GM23248 (cell line): ENCODE measurements at places on chromosomes 13 and 19. TPM values are rescaled to one million over a fixed set of nuclear protein-coding genes. Genes with fewer than 3 reads are reported as not detected.

- no peak overlapping the region for H3K4me3 ChIP-seq
- H3K27me3 ChIP-seq = no peaks in the 10 kb centered on the region
- no peak overlapping the region for H3K27ac ChIP-seq
- no peak for DNase-seq
- no peaks in the 10 kb centered on the region for H3K4me1 ChIP-seq
These were observed 1234.7 kb downstream of the SLITRK1 start for GRCh38 chr13:82647540-82647939.

GRCh38 chr19:35044317-35045117 is 3.0 kb downstream of the HPN start:
- no peaks in the 10 kb centered on the region for H3K4me1 ChIP-seq
- H3K4me3 ChIP-seq = no peak overlapping the region
- H3K27ac ChIP-seq = no peak overlapping the region
- H3K36me3 ChIP-seq = no peaks in the 10 kb centered on the region

DNA sequence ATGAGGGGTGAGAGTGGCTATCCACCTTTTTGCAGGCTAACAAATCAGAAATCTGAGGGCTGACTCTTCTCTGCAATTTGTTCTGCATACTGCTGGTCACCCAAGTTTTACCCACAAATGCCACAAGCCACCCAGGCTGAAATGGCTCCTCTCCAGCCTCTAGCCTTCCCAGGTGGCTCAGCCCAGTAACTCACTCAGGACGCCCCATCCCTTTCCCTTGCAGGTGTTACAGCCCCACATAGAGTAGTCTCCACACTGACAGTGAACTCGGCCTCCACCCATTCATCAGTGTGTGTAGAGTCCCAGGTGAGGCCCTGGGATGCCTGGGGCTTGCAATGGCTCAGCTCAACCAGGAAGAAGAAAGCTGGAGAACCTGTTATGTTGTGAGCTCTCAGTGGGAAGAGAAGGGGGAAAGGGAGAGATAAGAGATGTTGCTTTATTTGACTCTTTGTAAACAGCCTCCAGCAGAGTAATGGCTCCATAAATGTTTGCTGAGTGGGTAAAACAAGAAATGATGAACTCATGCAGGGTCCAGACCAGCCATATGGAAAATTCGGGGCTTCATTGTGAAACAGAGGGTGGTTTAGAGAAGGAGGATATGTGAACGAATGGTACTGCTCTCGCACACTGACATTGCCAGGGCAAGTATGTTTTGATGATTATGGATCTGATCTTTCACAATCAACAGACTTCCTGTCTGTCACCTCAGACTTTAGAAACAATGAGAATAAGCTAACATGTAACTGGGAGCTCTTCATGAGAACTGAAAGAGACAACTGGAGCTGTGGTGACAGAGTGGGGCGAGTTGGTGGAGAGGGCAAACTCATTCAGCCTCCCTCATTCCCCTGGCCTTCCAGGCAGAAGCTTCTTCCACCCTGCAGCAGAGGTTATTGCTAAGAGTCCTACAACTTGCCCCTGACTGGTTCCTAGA is 74.2 kb upstream of the RFC3 start:
- peaks cover 10% of the 10 kb centered on the region for H3K4me1 ChIP-seq
- no peak overlapping the region for H3K4me3 ChIP-seq
- no peak overlapping the region for H3K27ac ChIP-seq
- H3K36me3 ChIP-seq = no peaks in the 10 kb centered on the region
- DNase-seq = no peak
- H3K27me3 ChIP-seq = no peaks in the 10 kb centered on the region; the same call in 1 of the 2 replicates

DNA sequence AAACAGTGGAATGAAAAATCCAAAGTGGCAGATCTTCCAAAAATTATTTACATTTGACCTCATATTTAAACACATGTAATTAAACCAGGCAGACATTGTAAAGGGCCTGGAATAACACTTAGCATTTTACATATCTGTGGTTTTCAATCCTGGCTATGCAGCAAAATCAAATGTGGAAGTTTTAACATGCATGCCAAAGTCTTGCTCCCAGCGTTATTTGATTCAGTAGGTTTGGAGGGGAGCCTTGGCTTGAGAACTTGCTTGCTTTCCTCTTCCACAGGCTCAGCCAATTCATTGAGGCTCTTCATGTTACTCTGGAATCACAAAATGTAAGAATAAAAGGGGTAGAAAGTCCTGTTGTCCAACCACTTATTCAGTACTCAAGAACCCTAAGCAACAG is 42.5 kb upstream of the INTS6 start:
- DNase-seq = no peak
- H3K4me1 ChIP-seq = peaks cover 9% of the 10 kb centered on the region
- no peak overlapping the region for H3K27ac ChIP-seq
- H3K36me3 ChIP-seq = no peaks in the 10 kb centered on the region

GRCh38 chr13:67713571-67713970 is 483.4 kb upstream of the PCDH9 start:
- H3K36me3 ChIP-seq = no peaks in the 10 kb centered on the region
- H3K27me3 ChIP-seq = no peaks in the 10 kb centered on the region
- no peak overlapping the region for H3K4me3 ChIP-seq
- DNase-seq = no peak
- no peak overlapping the region for H3K27ac ChIP-seq

GRCh38 chr13:71274923-71275608 is 591.9 kb downstream of the DACH1 start:
- H3K27me3 ChIP-seq = no peaks in the 10 kb centered on the region
- no peaks in the 10 kb centered on the region for H3K36me3 ChIP-seq
- no peaks in the 10 kb centered on the region for H3K4me1 ChIP-seq
- no peak overlapping the region for H3K27ac ChIP-seq
- no peak overlapping the region for H3K4me3 ChIP-seq

- no peaks in the 10 kb centered on the region for H3K36me3 ChIP-seq
- no peaks in the 10 kb centered on the region for H3K27me3 ChIP-seq
- no peak overlapping the region for H3K27ac ChIP-seq
These were observed 757.6 kb downstream of the LIG4 start for GRCh38 chr13:107457686-107458085.

DNA sequence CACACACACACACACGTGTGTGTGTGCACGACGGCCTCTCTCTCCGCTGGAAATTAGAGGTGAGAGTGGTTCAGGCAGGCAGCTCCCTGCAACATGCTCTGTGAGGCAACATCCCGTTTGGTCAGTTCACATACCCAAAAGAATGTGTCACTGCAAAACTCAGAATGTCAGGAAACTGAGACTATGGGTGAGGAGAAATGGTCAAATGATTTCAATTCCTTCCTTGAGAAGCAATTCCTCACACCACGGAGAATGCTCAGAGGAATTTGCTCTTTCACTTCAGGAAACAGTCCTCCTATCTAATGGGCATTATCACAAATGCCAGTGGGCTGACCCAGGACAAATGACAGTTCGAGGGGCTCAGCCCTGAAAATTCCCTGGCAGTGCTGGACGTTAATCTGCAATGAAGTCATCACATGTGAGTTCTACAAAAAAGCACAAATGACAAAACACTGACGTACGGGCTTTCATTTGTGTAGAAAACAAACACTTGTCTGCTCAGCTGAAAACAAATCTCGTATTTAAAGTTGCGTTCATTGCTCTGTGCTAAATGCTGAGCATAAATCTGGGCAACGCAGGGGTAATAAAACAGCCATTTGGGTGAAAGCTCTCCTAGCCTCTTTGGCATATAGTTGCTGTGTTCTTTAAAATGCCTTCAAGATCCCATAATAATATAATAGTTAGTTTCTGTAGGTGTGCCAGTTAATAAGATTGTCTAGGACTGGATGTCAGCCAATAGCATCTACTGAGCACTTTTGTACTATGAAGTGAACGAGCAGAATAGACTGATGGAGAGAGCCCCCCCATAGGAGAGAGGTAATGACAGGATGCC is 18.6 kb upstream of the LATS2 start:
- H3K27me3 ChIP-seq = no peaks in the 10 kb centered on the region
- H3K4me3 ChIP-seq = peak overlapping the region; percentile 68
- DNase-seq = peak; percentile 91
- H3K4me1 ChIP-seq = peaks cover 30% of the 10 kb centered on the region
- peak overlapping the region; percentile 82 for H3K27ac ChIP-seq

GRCh38 chr13:27112006-27112405 is 59.6 kb downstream of the USP12 start:
- no peak overlapping the region for H3K4me3 ChIP-seq
- H3K4me1 ChIP-seq = peaks cover 2% of the 10 kb centered on the region; the same call in 1 of the 2 replicates
- peaks cover 16% of the 10 kb centered on the region for H3K36me3 ChIP-seq
- no peak for DNase-seq
- no peak overlapping the region for H3K27ac ChIP-seq

- peaks cover 8% of the 10 kb centered on the region for H3K4me1 ChIP-seq
- no peak overlapping the region for H3K27ac ChIP-seq
- no peaks in the 10 kb centered on the region for H3K27me3 ChIP-seq
These were observed 92.7 kb downstream of the SUCLA2 start for GRCh38 chr13:47908197-47908902.

- no peaks in the 10 kb centered on the region for H3K36me3 ChIP-seq
- peak within 1 kb of the TSS; percentile 50 for H3K4me3 ChIP-seq
- H3K27ac ChIP-seq = no peak within 1 kb of the TSS
- peaks cover 97% of the 10 kb centered on the region for H3K27me3 ChIP-seq
These were observed at the start of gene PDX1 for GRCh38 chr13:27919934-27920676. TSS of gene PDX1 (plus strand) at chr13:27920000. CDS start at chr13:27920139, 139 bp downstream.

C19orf85 gene
- not detected in 2 replicates for total RNA-seq

GRCh38 chr19:21158523-21159135 is 16.8 kb downstream of the ZNF431 start:
- H3K27me3 ChIP-seq = no peaks in the 10 kb centered on the region
- DNase-seq = peak; percentile 55
- 0 out of 2 replicates have a peak, but pooled peaks cover 4% of the 10 kb centered on the region for H3K36me3 ChIP-seq
- peaks cover 9% of the 10 kb centered on the region; the same call in 1 of the 2 replicates for H3K4me1 ChIP-seq
- H3K27ac ChIP-seq = no peak overlapping the region

DNA sequence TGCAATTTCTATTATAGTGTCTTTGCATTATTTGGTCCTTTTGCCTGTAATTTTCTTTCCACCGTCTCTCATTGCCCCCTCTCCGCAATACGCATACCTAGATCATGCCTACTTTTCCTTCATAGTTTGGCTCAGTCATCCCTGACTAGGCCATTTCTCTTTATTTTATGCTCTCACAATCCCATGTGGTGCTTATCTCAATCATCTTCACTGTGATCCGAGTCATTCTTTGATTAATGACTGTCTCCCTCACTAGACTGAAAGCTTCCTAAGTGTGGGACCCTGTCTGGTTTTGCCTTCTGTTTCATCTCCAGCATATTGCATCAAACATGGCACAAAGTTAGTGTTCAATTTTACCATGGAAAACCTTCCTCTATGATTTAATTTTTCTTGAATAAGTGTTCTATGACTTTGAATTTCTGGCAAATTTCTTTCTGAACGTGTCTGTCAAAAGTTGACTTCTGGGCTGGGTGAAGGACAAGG is 43.7 kb upstream of the OLFM4 start:
- H3K27me3 ChIP-seq = no peaks in the 10 kb centered on the region
- H3K27ac ChIP-seq = no peak overlapping the region
- H3K4me1 ChIP-seq = no peaks in the 10 kb centered on the region
- H3K36me3 ChIP-seq = no peaks in the 10 kb centered on the region
- no peak overlapping the region for H3K4me3 ChIP-seq

DNA sequence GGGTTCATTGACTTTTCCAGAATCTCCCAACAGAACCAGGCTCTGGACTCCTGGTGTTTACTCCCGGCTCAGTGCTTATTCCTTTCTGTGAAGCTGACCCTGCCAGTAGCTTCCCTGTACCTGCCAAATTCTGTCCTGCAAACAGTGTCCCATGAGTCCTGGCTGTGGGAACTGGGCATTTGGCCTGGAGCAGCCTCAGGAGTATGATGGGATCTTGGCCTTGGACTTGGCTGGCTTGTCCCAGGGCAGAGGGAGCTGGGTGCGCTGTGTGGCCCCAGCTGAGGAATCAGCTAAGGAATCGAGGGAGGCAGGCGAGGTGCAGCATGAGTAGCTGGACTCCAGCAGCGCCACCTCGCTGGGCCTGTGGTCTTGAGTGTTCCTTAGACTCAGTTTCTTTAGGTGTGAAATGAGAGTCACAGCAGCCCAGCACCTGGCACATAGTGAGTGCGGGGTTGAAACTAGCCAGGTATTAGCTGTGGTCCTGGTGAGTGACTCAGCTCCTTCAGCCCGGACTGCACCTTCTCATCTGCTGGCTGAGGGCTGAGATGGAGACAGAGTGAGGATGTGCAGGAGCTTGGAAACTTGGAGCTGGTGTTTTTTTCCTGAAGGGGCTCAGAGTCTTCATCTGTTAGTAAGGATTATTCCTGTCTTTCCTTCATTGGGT is 10.4 kb downstream of the CLASRP start:
- no peaks in the 10 kb centered on the region; the same call in 1 of the 2 replicates for H3K36me3 ChIP-seq
- H3K4me3 ChIP-seq = no peak overlapping the region
- H3K27me3 ChIP-seq = no peaks in the 10 kb centered on the region
- no peaks in the 10 kb centered on the region for H3K4me1 ChIP-seq
- no peak overlapping the region for H3K27ac ChIP-seq
- no peak for DNase-seq

DNA sequence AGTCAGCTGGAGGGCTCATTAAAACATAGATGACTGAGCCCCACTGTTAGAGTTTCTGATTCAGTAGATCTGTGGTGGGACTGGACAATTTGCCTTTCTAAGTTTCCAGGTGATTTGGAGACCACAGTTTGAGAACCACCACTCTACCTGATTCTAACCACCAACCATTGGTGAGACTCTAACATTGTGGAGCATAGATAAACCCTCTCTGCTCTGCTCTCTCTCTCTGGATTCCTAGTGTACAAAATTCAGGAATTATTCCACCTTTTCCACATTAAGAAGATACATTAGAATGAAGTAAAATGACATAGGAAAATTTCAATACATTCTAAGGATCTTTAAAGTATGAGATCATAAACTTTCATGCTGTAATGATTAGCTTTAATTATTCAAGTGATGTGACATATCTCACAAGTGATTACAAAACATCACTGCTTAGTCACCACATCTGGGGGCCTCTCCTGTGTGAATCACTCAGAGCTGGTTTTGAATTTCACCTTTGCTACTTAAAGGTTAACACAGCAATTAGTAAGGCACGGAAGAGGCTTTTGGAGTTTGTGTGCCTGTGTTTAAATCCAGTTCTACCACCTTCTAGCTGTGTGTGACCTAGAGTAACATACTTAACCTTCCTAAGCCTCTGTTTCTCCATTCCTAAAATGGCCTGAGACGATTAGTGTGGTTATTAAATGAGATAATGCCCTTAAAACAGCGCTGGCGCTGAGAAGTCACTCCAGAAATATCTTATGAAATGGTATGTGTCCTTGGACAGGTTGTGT is 78.5 kb upstream of the NBEA start:
- H3K27me3 ChIP-seq = no peaks in the 10 kb centered on the region
- DNase-seq = peak; percentile 91
- peaks cover 24% of the 10 kb centered on the region for H3K4me1 ChIP-seq
- H3K4me3 ChIP-seq = no peak overlapping the region
- no peaks in the 10 kb centered on the region for H3K36me3 ChIP-seq
